Common myeloid progenitor, CD34-positive (primary cell): ENCODE measurements at places on chromosomes 13 and 19.

DNA sequence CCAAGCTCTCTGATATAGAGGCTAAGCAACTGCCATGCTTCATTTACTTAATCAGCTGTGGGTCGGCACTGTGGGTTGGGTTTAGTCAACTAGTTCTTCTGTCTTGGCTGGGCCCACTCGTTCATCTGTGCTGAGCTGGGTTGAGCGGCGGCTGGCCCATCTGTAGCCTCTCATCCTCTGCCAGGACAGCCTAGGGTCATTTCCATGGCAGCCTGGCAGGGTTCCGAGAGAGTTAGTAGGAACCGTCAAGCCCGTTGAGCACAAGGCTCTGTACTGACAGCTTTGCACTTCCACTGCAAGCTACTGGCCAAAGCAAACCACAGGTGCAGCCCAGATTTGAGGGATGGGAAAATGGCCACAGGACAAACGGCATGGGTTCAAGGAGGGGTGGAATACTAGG, 6.6 kb upstream of the ZNF835 start:
- DNase-seq: no peak

DNA sequence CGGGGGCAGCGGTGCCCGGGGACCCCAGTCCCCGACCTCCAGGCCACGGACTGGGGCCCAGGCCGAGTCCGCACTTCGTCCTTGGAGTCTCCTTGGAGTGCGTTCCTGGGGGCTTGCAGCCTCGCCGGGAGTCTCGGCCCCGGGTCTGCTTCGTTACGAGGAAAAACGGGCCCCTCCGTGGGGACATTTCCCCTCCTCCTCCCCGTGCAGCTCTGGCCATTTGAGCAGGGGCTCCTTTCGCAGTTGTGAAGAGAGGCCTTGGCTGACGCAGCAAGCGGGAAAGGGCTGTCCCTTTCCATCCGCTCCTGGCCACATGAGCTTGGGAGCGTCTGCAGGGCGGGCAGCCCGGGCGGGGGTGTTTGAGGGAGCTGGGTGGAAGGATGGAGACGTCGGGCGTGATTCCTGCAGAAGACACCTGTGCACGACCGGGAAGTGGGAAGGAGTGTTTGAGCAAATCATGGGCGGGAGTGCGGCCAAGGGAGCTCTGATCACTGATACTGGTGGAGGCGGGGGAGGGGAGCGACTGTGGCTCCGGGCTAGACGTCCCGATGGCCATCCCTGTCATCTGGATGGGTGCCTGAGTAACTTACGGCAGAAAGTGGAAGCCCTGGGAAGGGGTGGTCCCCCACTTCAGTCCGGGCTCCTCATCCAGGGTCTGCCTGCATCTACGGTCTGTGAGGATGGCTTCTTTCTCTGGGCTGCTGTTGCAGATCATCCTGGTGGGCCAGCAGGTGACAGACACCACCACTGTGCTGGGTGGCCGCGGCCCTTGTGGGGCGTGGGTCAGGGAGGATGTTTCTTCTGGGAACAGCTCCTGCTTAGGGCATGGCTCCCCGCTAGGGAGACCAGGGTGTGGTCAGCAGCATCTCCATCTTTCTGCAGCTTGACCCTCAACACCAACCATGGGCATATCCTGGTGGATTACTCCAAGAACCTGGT, 736 bp downstream of the GPI start:
- DNase-seq: no peak

DNA sequence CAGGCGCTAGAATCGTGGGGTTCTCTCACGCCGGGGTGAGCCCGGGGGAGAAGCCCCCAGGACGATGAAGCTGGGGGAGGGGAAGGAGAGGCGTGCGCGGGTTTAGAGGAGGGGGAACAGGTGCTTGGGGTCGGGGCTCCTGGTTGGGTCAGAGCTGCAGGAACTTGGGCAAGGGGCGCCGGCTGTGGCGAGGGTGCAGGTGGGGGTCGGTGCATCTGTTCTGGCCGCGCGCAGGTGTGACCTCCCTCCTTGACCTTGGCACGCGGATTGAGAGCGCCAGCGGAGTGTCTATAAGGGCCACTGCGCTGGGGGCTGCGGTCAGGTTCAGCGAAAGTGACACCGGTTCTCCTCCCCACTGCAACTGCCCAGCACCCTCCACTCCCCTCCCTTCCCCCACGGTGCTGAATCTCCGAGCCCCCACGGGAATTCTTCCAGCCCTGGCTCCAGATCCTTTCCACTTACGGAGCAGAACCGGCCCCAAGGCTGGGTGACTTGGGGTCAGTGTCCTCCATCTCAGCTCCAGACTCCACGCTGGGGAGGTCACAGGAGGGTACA, 618 bp downstream of the TMEM38A start:
- peak; percentile 16 for DNase-seq

DNA sequence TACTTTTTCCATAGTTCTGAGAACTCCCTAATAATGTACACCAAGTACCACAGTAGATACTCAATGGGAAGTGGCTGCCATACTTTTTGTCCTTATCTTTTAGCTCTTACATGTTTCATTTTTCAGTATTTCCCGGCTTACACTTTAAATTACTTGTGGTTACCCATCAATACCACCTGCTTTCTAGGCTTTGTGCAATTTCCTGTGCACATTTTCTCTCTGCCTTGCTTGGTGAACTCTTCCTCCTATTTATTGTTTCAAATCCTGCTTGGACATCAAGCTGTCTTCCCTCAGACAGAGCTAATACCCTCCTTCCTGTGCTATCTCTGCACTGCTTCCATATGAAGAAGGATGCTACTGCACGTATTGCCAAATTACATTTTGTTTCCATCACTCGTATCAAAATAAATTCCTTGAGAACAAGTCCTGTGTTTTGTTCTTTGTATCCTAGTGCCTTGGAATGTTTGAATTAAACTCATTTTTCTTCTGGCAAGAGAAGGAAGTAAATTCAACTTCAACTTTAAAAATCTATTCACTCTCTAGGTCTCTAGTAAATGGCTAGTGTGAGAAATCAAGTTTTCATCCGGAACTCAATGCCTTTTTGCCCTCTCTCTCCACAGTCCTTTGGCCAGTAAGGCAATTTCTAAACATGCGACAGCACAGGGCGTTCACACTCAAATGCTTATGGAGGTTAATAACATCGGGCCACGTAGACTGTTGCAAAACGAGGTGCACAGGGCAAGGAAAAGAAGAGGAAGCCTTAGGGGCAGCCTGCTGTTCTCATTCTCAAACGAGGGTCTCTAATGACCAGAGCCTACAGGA, 5.6 kb downstream of the ZAR1L start:
- DNase-seq: no peak

DNA sequence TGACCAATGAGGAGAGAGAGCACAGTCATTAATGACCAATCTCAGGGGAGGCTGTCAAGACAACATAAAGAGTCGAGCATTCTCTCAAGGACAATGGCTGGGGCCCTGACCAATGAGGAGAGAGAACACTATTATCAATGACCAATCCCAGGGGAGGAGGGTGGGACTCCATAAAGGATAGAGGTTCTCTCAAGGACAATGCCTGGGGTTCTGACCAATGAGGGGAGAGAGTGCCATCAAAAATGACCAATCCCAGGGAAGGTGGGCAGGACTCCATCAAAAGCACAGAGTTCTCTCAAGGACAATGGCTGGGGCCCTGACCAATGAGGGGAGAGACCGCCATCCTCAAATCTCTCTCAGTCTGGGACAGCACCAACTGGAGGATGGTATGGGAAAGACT, 3.3 kb upstream of the KLK11 start:
- no peak for DNase-seq

DNA sequence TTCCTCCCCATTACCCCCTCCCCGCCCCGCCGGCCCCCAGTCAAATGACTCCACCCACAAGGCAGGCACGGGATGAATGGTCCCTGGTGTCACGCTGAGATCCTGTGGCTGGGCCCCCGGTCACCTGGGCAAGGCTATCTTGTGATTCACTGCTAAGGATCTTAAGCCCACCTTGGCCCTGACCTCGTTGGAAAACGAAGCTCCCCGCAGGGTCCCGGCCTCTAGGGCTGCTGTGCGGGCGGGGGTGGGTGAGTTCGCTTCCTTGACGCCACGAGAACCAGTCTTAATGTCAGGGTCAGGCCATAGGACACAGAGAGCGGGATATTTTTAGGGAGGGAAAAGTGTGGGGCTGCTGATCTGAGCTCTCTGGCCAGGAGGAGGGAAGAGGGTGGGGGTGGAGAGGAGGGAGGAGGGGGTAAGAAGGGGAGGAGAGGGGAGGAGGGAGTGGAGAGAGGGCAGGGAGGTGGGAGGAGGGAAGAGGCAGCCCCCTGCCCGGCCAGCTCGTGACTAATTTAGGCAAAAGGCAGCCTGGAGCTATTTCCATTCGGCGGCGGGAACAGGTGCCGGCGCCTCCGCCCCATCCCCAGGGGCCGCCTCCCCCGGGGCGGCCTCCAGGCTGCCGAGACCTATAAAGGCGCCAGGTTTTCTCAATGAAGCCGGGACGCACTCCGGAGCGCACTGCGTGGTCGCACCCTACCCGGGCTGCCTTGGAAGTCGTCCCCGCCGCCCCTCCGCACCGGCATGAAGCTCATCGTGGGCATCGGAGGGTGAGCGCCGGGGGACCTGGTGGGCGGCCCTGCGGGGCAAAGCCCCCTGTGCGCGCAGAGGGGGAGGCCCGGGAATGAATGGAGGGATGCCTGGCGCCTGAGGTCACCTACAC, at the start of gene NMRK2:
NMRK2 (plus strand) TSS at position 139 of the 880 bp plus-strand sequence; CDS start at position 742, 603 bp downstream.
- no peak for DNase-seq

- DNase-seq: peak; percentile 50
Measured at GRCh38 chr13:24997367-24997967, 98.5 kb upstream of the PABPC3 start.

- no peak for DNase-seq
Measured at GRCh38 chr13:96900986-96901385, 93.3 kb downstream of the OXGR1 start.

- DNase-seq: peak; percentile 81
Measured at GRCh38 chr19:4077800-4078684, 11.3 kb upstream of the ZBTB7A start.

- no peak for DNase-seq
Measured at GRCh38 chr19:45676851-45677263, 8.8 kb downstream of the GIPR start.

DNA sequence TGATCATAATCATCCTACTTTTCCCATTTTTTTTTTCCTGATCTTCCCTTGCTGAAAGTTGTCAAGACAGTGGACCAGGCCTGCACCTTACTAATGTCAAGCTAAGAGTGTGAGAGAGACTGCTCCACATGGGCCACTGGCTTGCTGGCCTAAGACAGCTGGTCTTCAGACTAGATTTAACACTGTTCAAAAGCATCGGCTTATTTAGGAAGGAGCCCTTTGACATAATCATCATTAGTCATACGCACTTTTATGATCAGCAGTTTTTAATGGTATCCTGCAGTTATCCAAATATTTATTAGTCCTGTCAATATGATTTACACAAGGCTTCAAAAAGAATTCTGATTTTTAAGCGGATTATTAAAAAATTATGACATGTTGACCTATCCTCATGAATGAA, 270.6 kb downstream of the DNAJC15 start:
- no peak for DNase-seq

GRCh38 chr19:34662919-34663318, 14.0 kb downstream of the SCGB2B2 start:
- DNase-seq: peak; percentile 16

DNA sequence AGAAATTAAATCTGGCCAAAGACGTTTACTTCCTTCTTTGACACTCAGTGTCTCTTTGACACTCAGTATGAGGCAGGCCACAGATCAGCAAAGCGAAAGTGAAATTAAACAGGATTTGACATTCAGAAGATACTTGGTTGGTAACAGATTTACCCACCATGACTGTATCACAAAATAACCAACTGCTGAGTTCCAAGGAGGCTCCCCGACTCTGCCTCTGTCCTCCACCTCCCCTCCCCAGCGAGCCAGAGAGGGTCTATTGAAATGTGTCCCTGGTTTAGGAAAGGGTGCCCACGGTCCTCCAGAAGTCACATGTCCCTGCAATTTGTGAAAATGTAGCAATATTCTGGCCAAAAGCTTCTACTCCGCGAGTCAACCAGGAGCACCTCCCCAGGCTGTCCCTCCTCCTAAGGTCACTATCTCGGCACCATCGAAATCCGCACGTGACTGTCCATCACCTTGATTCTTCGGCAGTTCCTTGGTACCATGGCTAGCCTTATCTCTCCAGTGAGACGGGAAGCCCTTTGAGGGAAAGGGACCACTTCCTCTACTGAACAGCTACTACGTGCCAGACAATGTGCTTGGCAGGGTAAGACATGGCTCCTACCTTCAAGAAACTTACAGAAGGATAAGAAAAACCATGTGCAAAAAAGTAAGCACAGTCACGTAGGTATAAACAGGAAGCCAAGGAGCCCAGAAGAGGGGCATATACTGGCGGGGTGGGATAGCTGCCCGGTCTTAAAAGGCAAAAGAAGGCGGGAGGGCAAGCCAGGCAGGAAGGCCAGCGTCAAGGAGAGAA, 1.5 kb downstream of the N4BP2L1 start:
- DNase-seq: peak; percentile 94

GRCh38 chr13:34620074-34620850, 321.8 kb upstream of the NBEA start:
- no peak for DNase-seq

- DNase-seq: no peak
Measured at GRCh38 chr19:38733241-38733492, 11.1 kb downstream of the CAPN12 start.

- DNase-seq: no peak
Measured at GRCh38 chr13:94590744-94591143, 5.2 kb downstream of the TGDS start.

DNA sequence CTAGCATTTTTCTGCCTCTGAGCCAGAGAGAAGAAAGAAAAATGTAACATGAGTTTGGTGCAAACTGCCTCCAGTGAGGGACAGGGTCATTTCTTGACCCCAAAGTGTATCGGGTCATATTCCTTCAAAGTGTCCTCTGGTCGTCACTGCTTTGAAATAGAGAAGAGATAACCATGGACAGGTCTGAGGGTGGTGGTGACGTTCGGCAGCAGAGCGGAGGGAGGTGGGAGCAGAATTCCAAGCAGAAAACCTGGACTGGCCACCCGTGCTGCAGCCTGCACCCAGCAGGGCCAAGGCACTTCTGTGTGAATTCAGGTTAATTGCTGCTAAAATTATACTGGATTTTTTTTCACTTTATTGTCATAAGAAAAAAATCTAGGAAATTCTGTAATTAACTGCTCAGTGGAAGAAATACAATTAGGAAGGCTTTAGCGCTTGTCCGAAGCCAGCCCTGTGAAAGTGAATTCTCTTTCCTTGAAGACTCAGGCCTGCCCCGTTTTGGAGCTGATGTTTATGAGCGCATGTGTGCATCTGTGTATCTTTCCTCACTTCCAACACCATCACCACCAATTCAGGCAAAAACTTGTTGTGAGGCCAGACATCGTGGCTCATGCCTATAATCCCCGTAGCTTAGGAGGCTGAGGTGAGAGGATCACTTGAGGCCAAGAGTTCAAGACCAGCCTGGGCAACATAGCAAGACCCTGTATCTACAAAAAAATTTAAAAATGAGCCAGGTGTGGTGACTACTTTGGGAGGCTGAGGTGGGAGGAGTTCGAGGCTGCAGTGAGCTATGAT, 37.9 kb upstream of the UBAC2 start:
- DNase-seq: no peak

- DNase-seq: no peak
Measured at GRCh38 chr13:99310382-99311031, 3.3 kb upstream of the GPR183 start.

DNA sequence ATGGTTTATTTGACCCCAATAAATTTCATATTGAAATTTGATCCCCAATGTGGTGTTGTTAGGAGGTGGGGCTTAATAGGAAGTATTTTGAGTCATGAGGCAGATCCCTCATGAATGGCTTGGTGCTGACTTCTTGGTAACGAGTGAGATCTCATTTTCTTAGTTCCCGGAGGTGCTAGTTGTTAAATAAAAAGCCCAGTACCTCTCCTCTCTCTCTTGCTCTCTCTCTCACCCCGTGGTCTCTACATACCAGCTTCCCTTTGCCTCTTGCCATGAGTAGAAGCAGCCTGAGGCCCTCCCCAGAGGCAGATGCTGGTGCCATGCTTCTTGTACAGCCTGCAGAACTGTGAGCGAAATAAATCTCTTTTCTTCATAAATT, 39.4 kb upstream of the KATNAL1 start:
- no peak for DNase-seq
